ENCODE measurements at places on chromosomes 6 and 20. TPM values are rescaled to one million over a fixed set of nuclear protein-coding genes. Genes with fewer than 3 reads are reported as not detected.

GABRR1 gene
- not detected for total RNA-seq

ARID1B gene
- 65.3 TPM for total RNA-seq

NFKBIE gene
- 0.89 TPM for total RNA-seq

DEF6 gene
- 35.3 TPM for total RNA-seq

GPX5 gene
- total RNA-seq, result not detected
